Activated CD4-positive, alpha-beta T cell treated with anti-CD3 and anti-CD28 coated beads for 36 hours (primary cell): ENCODE measurements at places on chromosomes 6 and 20.

DNA sequence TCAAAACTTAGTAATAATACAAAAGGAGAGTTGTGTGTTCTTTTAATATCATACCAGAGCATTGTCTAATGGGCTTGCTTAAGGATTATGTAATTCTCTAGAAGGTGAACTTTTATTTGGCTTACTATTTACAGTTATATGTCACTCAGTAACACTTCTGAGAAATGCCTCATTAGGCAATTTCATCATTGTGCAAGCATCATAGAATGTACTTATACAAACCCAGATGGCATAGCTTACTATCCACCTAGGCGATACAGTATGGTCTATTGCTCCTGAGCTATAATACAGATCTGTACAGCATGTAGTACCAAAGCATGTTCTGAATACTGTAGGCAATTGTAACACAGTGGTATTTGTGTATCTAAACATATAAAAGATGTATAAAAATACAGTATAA, 340.1 kb downstream of the PHF3 start:
- no peak overlapping the region for H3K4me3 ChIP-seq
- no peaks in the 10 kb centered on the region for H3K36me3 ChIP-seq
- no peak for DNase-seq
- H3K27ac ChIP-seq = no peak overlapping the region
- H3K27me3 ChIP-seq = no peaks in the 10 kb centered on the region
- no peaks in the 10 kb centered on the region for H3K4me1 ChIP-seq

GRCh38 chr6:155828989-155829388, 373.4 kb upstream of the NOX3 start:
- H3K27ac ChIP-seq = no peak overlapping the region
- no peak overlapping the region for H3K4me3 ChIP-seq
- no peaks in the 10 kb centered on the region for H3K36me3 ChIP-seq
- no peaks in the 10 kb centered on the region for H3K27me3 ChIP-seq

DNA sequence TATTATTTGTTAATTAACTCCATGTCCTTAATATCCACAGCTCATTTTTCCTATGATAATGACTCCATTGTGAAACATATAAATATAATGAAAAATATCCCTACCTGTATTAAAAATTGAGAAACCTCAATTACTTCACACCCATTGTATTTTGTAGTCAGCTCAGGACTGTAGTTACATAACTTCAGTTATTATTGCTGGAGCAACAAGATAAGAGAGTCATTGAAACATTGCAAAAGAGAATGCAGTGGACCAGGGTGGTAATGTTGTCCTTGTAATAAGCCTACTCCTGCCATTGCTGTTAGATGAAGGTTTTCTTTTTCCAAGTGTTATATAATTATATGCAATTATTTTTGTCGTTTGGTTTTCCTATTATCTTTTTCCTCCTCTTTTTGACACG, 184.4 kb downstream of the PRL start:
- no peak overlapping the region for H3K4me3 ChIP-seq
- H3K27me3 ChIP-seq = no peaks in the 10 kb centered on the region
- no peak for DNase-seq
- no peak overlapping the region for H3K27ac ChIP-seq
- H3K4me1 ChIP-seq = no peaks in the 10 kb centered on the region
- H3K36me3 ChIP-seq = no peaks in the 10 kb centered on the region

DNA sequence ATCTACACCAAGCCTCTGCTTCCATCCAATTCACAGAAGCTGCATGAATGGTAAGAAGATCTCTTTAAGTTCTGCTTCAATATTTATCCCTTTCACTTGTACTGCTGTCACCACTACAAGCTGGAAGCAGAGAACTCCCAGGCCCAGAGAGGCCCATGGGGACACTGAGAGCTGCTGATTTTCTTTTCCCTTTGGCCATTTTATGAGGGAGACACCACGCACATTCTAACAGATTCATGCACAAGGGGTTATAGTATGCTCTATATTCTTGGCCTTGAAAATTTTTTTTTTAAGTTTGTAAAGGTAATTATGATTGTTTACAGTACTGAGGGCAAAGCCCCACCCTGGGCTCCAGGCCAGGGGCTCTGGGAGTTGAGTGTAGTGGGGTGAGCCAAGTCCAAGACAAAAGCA, 88.4 kb downstream of the MYB start:
- H3K4me1 ChIP-seq = peaks cover 3% of the 10 kb centered on the region
- no peaks in the 10 kb centered on the region for H3K36me3 ChIP-seq
- DNase-seq = no peak
- no peaks in the 10 kb centered on the region for H3K27me3 ChIP-seq

DNA sequence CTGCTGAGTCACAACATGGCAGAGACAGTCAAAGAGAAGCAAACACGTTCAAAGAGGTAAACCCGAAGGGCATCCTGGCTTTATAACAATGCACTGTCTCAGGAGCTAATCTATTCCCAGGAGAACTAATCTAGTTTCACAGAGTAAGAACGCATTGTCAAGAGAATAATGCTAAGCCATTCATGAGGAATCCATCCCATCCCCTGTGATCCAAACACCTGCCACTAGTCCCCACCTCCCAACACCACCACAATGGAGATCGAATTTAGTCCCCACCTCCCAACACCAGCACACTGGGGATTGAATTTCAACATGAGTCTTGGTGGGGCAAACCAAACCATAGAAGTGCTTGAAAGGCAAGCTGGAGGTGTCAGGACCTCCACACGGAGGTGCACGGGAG, 231.5 kb upstream of the ID4 start:
- H3K4me1 ChIP-seq = no peaks in the 10 kb centered on the region
- no peak overlapping the region for H3K27ac ChIP-seq
- no peaks in the 10 kb centered on the region for H3K36me3 ChIP-seq
- H3K27me3 ChIP-seq = no peaks in the 10 kb centered on the region

- peaks cover 20% of the 10 kb centered on the region for H3K4me1 ChIP-seq
- H3K36me3 ChIP-seq = no peaks in the 10 kb centered on the region
- H3K27me3 ChIP-seq = peaks cover 11% of the 10 kb centered on the region
- H3K27ac ChIP-seq = no peak overlapping the region
- peak; percentile 63 for DNase-seq
- no peak overlapping the region for H3K4me3 ChIP-seq
Measured at GRCh38 chr6:27838945-27839625, 73.1 kb downstream of the OR2B2 start.

- H3K4me1 ChIP-seq = no peaks in the 10 kb centered on the region
- no peak overlapping the region for H3K4me3 ChIP-seq
- H3K27ac ChIP-seq = no peak overlapping the region
- H3K27me3 ChIP-seq = no peaks in the 10 kb centered on the region
- no peak for DNase-seq
Measured at GRCh38 chr6:66496659-66497058, 789.6 kb upstream of the EYS start.

- peaks cover 88% of the 10 kb centered on the region for H3K4me1 ChIP-seq
- peaks cover 5% of the 10 kb centered on the region for H3K27me3 ChIP-seq
- DNase-seq = peak; percentile 58
- H3K27ac ChIP-seq = peak overlapping the region; percentile 91
Measured at GRCh38 chr6:157763129-157763903, 59.7 kb upstream of the SNX9 start.
